Stimulated activated CD4-positive, alpha-beta T cell treated with anti-CD3 and anti-CD28 coated beads, Interleukin-1b, Interleukin-23, amount 100 ng/mL, for 4 hours (primary cell): ENCODE measurements at places on chromosomes 2 and 18.

GRCh38 chr18:295756-296490, 28.1 kb upstream of the THOC1 start:
- DNase-seq, result no peak

- no peak for DNase-seq
Observed at GRCh38 chr2:220353897-220354296, 726.5 kb downstream of the SLC4A3 start.

GRCh38 chr2:201532686-201533304, 81.3 kb downstream of the STRADB start:
- no peak for DNase-seq

- DNase-seq, result no peak
Observed at GRCh38 chr18:74429096-74429495, 28.0 kb downstream of the DIPK1C start.

- no peak for DNase-seq
Observed at GRCh38 chr2:40199771-40200170, 252.1 kb downstream of the SLC8A1 start.
